Stimulated activated CD4-positive, alpha-beta T cell treated with anti-CD3 and anti-CD28 coated beads, Interleukin-1b, Interleukin-23, amount 100 ng/mL, for 1 hour (primary cell): ENCODE measurements at places on chromosomes 4 and X.

DNA sequence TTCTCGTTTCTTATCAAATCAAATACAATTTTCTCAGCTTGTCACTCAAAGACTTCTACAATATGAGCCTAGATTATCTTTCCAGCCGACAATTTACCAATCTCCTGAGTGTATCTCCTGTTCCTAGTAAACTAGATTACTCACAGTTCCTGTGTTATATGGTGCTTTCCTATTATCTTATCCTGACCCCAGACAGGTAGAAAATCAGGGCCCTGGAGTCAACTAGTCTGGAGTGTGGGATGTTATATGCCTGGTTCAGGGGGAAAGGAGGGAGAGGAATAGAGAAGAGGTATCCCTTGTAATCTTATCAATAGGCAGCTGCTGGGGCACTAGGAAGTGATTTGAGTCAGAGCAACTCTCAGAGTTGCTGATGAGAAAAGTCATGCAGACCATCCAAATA lies 127.1 kb downstream of the SLC7A11 start:
- no peak for DNase-seq

- DNase-seq: no peak
These were observed 124.0 kb downstream of the PTPN13 start for GRCh38 chr4:86718152-86718551.

GRCh38 chr4:164239433-164239832 lies 514.5 kb upstream of the SMIM31 start:
- DNase-seq: no peak

DNA sequence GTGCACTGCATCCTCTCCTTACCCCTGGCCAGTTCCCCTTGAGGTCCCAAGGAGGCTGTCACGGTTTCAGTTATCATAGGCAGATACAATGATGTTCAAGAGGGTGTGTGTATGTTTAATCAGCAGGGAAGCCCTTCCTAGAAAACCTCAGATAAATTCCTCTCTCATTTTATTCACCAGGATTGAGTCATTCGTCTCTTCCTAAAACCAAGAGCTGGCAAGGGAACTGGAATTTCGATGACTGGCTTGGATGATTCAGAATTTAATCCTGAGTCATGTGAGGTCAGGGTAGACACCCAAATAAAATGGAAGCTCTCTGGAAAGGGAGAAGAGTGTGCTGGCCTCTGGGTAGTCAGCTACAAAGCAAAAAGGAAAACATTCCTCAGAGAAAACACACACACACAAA lies 106.2 kb upstream of the RAPGEF2 start:
- DNase-seq: no peak

- DNase-seq: no peak
These were observed 37.0 kb downstream of the NPY5R start for GRCh38 chr4:163380703-163381102.

DNA sequence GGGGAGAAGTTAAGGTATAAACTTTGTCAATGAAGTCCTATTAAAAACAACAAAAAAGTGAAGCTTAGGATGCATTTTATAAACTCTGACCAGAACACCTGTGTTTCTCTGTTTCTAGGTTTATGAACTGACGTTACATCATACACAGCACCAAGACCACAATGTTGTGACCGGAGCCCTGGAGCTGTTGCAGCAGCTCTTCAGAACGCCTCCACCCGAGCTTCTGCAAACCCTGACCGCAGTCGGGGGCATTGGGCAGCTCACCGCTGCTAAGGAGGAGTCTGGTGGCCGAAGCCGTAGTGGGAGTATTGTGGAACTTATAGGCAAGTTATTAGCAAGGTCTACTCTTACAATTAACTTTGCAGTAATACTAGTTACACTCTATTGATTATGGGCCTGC lies 46.6 kb downstream of the HTT start:
- DNase-seq: no peak

DNA sequence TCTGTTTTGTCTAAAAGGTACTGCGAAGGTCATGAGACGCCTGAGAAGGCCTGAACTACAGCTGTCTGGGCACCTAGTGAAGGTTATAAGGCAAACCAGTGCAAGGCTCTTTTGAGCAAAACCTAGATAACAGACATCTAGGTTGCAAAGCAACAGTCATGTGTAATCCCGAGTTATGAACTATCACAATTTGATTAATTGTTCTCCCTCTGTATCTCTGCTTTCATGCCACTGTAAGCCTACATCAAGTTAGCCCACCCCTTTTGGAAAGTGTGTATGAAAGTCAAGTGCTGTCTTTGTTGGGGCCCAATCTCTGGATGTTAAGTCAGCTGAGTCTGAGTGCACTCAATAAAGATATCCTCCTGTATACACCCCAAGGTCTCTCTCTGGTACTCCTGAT lies 31.9 kb upstream of the UGT2B7 start:
- DNase-seq: no peak

GRCh38 chr4:1975391-1975801 lies 33.4 kb downstream of the NELFA start:
- DNase-seq: no peak

GRCh38 chr4:128166982-128167381 lies 105.9 kb downstream of the LARP1B start:
- DNase-seq: no peak

GRCh38 chr4:7067452-7068278 lies at the start of gene GRPEL1:
Gene GRPEL1, minus strand, starts transcription at chr4:7068064. Its CDS starts 32 bp downstream, at chr4:7068032.
- DNase-seq: peak; percentile 100

- no peak for DNase-seq
These were observed 6.5 kb downstream of the SASH3 start for GRCh38 chrX:129786210-129786651.

DNA sequence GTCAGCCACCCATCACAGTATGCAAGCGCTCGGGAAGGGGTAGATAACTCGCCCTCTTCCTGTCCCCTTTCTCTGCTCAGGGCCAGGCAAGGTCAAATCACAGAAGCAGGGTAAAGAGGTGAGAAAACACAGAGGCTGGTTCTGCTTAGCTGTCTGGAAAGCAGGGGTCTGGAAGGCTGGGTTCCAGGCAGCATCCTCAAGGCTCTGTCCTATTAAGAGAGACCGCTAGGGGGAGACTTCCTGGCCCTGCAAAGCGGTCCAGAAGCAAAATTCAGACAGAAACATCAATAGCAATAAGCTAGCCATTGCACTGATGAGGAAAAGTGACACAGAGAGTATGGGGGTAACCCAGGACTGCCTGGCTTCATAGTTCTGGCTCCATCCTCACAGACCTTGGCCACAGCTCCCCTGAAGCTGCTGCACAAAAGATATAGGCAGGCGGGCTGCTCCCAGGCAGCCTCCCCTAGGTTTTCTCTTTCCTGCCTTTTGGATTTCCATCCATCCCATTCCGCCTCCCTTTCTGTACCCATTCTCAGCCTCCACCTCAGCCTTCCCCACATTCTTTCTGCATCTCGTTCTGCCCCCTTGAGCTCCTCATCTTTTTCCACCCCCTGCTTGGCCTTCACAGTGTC lies 308.5 kb downstream of the EVC2 start:
- no peak for DNase-seq

DNA sequence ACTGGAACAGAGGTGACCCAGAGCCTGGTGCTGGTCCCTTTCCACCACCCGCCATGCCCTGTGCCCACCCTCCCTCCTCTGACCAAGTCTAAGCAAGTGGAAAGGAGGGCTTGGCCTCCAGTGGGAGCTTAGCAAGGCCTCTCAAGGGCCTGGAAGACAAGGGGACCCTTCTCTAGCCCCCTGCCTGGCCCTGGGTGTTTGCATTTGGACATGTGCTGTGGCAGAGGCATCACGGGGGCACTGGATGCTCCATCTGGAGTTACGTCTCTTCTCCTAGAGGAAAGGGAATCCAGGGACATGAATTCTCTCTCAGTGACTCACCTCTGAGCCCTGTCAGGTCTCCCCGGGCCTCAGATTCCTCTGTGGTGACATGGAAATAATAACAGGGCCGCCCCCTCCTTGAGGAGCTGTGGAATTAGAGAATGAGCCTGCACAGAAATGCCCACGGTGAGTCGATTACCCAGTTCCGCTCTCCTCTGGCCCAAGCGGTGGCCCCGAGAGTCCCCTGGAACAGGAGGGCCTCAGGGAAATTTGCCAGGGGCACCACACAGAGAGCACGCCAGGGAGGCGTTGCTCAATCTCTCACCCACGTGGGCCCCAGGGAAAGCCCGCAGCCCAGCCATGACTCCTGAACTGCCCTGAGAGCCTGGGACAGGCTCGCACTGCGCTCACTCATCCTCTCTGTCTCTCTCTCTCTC lies 189.6 kb downstream of the BCOR start:
- DNase-seq: no peak

DNA sequence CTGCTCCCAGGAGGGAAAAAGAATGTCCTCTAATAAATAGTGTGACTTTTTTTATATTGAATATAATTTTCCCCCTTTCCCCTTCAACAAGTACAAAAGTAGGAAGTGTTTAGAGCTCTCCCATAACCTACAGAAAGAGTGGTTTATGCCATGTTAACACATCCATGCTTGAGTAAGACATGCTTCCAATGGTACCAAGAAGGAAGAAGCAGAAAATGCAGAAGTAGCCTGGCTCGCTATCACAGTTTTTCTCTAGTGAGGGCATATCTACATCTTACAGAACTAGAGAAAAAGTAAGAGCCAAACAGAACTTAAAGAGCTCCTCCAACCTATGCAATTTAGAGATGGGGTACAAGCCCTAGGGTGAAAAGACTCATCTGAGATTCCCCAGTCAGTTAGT lies 82.5 kb downstream of the ARHGEF9 start:
- no peak for DNase-seq

GRCh38 chrX:276581-277201 lies 4.5 kb upstream of the PLCXD1 start:
- DNase-seq: no peak

DNA sequence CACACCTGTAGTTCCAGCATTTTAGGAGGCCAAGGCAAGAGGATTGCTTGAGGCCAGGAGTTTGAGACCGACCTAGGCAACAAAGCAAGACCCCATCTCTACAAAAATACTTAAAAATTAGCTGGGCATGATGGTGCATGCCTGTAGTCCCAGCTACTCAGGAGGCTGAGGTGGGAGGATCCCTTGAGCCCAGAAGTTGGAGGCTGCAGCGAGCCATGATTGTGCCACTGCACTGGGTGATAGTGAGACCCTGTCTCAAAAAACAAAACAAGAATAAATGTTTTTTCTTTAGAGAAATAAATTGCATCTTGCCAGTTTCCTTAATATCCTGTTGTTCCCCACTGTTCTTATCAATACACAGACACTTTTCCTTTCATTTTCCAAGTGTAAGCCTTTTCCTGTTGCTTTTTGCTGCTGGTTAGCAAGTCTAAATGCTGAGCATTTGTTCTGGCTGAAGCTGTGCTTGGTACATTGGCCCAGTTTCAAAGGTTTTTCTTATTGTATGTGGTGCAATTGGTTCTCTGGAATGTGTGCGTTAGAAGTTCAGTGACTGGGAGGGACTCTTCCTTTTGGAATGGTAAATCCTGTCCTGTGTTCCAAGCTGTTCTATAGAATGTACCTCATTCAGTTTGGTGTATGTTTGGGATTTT lies 98.2 kb downstream of the AFF1 start:
- DNase-seq: no peak

DNA sequence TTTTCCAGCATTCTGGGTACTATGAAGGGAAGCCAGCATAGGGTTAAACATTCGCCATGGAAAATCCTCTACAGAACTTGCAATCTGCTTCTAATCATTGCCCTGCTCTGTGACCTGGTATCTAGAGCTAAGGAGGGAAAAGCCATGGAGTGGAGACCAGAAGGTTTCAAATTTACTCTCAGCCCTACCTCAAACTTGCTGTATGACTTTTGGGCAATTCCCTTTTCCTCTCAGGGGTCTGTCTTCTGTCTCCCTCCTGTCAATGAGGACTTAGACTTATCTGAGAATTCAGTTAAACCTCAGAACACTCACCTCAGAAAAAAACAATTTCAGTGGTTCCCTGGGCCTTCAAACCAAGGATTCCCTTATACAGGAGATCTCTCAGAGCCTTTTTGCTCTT lies 29.1 kb downstream of the ARHGEF9 start:
- no peak for DNase-seq

DNA sequence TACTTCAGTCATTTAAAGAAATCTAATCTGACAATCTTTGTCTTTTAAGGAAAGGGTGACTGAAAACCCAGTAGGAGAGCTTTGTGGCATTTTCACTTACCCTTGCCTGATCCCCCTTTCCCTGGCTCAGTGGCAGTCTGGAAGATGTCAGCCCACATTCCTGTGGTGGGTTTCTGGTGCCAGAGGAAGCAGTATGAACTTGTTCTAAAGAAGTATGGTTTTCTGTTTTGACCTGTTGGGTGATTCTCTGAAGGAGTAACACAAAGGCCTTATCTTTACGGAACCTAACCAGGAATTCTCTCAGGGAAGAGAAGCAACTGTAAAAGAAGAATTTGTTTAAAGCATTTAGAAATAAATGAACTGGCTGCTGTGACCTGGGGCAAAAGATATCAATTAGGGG lies 41.9 kb downstream of the BMP15 start:
- DNase-seq: no peak

- DNase-seq: no peak
These were observed 69.6 kb downstream of the SERTM2 start for GRCh38 chrX:111581086-111581485.

GRCh38 chr4:73777612-73778011 lies 37.2 kb downstream of the CXCL8 start:
- no peak for DNase-seq

GRCh38 chr4:85792376-85793232 lies 317.7 kb downstream of the ARHGAP24 start:
- no peak for DNase-seq

DNA sequence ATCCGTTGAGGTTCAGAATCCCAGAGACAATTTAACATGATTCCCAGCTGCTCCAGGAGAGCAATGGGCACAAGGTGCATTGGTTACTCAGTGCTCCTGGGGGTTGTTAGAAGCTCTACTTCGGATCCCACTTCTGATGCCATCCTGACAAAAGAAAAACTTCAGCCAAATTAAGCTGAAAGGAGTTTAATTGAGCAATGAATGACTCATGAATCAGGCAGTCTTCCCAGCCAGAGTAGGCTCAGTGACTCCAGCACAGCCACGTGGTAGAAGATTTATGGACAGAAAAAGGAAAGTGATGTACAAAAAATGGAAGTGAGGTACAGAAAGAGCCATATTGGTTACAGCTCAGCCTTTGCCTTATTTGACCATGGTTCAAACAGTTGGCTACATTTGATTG lies 95.7 kb downstream of the PWWP3B start:
- no peak for DNase-seq

DNA sequence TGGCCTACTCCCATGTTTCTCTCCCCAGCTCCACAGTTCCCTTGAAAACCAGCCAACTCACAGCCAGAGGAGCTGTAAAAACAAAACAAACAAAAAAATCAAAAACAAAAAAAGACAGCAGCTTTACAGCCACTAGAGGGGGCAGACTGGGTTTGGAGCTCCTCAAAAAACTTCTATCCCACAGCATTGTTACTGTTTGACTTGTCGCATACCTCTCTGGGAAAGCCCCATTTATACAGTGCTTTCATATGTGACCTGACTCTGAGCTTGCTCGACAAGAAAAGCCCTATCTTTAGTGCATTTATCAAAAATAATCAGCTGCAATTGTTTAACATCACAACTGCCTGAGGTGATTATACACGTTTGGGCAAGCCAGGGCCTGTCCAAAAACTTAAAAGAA lies 21.6 kb downstream of the TSPAN6 start:
- no peak for DNase-seq

DNA sequence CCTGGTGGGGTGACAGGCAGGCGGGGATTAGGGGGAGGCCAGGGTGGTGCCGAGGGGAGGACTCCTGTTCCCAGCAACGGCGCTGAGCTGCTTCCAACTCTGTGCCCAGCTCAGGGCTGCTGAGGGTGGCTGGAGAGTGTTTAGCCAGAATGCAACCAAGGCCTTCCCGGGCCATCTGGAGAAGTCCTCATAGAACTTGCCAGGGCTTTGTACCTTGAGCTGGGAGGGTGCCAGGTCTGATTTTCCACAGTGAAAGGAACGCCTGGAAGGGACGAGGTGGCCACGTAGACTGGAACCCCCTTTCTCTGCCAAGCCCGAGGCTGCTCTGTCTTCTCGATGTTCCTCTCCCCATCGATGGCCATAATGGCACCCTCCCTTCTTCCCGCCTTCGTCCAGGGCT lies 57.0 kb upstream of the GPR78 start:
- no peak for DNase-seq
